Calu3 (cell line): ENCODE measurements at places on chromosomes 7 and 10.

- DNase-seq, result no peak
These were observed 3.0 kb upstream of the HOXA7 start for GRCh38 chr7:27159266-27160144.

DNA sequence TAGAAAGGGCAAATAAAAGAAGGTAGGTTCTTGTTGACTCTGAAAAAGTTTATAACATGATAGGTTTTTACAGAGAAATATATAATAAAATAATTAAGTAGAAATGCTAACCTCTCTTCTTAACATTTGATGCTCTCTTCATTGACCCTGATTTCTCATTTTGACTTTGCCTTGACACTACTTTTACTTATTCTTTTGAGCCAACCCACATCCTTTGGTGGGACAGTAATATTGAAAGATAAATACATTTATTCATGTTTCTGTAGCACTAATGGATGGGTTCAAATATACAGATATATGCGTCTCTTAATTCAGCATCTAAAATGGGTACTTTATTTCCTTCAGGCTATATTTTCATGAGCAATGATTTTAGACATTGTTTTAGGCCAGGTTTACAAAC lies 34.4 kb downstream of the DDC start:
- DNase-seq, result no peak

GRCh38 chr7:133310232-133310862 lies 57.5 kb downstream of the EXOC4 start:
- no peak for DNase-seq

DNA sequence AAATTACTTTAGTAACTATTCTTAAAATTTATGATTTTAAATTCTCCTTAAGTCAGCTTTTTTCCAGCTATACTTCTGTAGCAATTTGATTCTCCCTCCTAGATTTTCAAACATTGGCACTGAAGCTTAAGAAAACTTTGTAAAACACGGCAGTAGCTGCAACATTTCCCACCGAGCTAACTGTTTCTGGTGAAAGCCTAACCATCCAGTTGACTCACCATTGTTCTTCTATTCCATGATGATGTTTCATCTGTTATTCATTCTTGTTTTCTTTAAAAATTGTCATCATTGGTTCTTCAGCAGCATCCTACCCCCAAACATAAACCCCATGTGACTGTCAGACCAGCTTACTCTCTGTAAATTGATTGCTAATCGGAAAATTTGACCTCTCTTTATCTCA lies 312.3 kb downstream of the DGKB start:
- DNase-seq, result no peak

DNA sequence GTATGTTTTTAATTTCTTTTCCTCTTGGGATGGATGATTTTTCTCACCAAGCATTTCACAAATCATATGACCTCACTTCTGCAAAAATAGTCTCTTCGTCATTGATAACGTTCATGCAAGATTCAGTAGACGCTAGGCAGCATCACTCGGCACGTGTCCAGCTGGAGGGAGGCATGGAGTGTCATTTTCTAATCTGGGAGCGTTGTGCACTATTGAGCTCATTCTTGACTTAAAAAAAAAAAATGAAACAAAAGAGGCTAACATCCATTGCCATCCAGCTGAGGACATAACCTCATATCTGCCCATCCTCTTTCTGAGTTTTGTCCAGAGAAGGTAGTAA lies 56.2 kb downstream of the COL17A1 start:
- DNase-seq, result no peak

GRCh38 chr10:26439406-26440087 lies 1.4 kb downstream of the APBB1IP start:
- no peak for DNase-seq

DNA sequence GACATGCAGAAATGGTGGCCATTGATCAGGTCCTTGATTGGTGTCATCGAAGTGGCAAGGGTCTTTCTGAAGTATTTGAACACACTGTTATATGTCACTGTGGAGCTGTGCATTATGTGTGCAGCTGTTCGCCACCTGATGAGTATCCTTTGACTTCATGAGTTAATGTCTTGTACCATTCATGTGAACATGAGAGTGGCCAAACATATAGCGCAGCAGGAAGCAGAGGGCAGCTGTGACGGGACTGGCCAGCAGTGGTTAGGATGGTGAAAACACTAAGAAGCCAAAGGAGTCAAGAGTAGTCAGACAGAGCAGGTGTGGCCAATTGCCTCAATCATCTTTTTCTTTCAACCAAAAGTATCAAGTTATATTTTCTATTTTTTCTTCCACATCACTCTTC lies 167.4 kb downstream of the IMMP2L start:
- no peak for DNase-seq

DNA sequence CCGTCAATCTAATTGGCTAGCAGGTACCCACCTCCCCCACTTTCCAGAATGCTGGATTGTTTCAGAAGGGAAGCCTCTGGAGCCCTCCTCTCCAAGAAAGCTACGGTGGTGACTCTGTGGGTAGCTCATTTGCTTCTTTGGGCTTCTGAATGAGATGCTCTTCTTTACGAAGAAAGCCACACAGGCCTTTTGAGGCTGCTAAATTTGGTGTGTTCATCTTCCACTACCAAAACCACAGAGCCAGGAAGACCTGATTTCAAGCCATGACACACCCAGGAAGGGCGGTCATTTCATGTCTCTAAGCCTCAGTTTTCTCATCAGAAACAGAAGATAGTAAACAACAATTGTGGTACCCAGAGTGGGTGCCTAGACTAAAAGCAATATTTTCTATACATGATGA lies 901.2 kb downstream of the KCNMA1 start:
- no peak for DNase-seq

- DNase-seq, result no peak
These were observed 2.6 kb downstream of the PPP1R35 start for GRCh38 chr7:100433592-100434296.

- no peak for DNase-seq
These were observed 16.0 kb downstream of the SND1 start for GRCh38 chr7:127667759-127668530.

DNA sequence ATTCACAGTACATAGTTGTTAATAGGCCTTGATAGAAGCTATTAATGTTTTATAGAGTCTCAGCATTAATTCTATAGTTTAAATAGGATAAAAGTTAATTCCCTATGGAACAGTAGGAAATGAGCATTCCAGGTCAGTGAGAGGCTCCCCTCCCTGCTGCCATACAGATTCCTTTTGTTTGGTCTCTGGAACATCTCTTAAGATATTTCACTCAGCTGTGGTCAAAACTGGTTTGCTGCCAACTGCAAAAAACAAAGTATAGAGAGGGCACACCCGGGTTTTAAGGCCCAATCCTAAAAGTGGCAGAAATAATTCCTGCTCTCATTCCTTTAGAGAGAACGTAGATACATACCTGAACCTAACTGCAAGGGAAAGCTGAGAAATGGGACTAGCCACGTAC lies 51.3 kb downstream of the MDFIC start:
- DNase-seq, result no peak

DNA sequence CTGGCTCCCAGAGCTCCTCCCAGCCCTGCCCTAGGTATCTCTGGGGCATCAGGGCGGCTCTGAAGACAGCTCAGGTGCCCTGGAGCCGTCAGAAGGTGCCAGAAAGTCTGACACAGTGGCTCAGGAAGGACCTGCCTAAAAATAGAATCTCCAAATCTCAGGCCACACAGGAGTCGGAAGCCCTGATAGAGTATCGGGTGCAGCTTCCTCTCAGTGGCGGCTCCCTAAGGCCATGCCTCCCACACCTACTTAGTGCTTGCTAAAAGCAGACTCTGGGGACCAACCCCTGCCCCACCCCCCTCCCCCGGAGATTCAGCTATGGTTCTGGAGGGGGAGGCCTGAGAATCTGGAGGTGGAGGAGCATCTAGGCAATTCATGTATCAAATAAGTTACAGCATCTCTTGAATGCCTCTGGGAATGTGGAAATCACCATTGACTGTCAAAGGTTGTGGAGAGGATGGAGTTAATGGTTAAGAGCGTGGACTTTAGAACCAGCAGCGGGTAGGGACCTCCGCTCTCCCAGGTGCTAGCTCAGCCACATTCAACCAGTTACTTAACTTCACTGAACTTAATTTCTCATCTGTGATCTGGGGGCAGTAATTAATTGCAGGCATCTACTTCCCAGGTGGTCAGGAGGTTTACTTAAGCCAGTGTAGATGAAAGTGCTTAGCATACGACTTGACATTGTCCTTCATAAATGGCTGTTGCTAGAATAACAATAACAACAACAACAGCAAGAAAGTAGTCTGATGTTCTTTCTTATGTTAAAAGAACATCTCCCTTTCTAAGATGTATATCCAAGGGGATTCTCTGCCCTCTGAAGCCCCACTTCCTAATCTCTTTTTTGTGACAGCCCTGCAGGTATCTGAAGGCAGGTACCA lies 38.6 kb upstream of the MXI1 start:
- DNase-seq, result no peak

DNA sequence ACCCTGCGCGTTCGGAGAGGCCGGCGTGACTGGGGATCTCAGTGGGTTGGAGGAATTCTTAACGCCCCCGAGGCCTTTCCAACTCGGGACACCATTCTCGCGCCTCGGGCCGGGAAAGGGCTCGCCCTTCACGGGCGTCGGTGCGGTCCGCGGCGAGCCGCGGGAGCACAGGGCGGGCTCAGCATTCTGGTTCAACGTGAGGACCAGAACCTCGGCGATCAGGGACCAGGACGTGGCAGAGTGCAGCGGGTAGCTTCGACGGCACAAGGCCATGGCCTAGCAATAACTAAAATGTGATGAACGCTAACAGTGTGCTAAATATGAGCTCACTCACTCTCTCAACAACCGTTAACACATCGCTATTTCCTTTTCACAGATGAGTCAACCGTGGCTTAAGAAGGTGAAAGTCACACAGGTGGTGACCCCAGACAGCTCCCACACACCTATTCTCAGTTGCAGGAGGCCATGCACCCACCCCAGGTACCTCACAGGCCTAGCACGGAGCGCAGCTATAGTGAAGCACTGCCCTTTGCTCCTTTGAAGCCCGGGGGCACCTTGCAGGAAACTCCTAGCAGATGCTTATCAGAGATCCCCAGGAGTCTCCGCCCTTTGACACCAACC lies 4.5 kb upstream of the EMX2 start:
- no peak for DNase-seq

- no peak for DNase-seq
These were observed 5.9 kb upstream of the HMX2 start for GRCh38 chr10:123141791-123142700.

DNA sequence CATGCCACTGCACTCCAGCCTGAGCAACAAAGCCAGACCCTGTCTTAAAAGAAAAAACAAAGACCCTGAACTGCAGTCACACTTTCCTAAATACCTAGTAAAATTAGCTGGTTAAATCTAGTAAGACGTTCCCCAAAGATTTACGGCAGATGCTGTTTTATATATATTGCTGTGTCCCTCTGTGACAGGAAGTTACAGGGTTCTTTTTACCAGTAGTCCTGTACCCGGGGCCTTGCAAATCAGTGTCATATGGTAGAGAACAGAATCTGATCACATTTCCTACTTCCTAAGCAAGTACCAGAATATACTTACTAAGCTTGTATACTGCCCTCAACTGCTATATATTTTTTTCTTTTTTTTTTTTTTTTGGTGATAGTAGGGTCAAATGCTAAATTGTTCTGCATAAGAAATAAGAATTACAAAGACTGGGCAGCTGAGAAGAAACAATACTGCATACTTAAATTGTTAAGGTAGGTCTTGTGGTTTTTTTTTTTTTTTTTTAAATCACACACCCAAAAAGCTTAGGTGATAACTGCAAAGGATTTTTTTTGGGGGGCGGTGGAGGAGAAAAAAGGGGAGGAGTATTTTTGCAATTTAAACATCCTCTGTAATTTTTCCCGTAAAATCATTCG lies 27.3 kb upstream of the KMT2E start:
- no peak for DNase-seq

- DNase-seq, result no peak
These were observed 170.9 kb downstream of the USP6NL start for GRCh38 chr10:11440250-11441150.

- DNase-seq, result no peak
These were observed 2.3 kb upstream of the SLC16A9 start for GRCh38 chr10:59711871-59712494.

- no peak for DNase-seq
These were observed 12.6 kb upstream of the TBRG4 start for GRCh38 chr7:45123913-45124710.

GRCh38 chr10:10110844-10111490 lies 906.7 kb upstream of the CELF2 start:
- DNase-seq, result no peak

DNA sequence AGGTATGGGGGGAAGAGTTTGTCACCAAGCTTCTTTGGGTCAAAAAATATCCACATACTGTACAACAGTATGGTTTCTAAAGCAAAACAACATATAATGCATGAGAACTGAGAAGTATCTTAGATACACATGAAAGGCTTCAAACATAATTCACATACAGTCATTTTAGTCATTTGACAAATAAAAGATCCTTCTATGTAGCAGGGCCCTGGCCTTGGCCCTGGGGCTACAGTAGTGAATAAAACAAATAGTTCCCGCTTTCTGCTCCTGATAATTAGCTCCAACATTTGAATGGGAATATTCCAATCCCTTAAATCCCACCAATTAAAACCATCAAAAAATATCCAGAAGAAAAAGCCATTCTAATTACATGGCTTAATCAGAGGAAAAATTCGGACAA lies 51.3 kb downstream of the MALSU1 start:
- DNase-seq, result no peak

GRCh38 chr10:100483876-100484666 lies 21.3 kb downstream of the WNT8B start:
- DNase-seq, result no peak

DNA sequence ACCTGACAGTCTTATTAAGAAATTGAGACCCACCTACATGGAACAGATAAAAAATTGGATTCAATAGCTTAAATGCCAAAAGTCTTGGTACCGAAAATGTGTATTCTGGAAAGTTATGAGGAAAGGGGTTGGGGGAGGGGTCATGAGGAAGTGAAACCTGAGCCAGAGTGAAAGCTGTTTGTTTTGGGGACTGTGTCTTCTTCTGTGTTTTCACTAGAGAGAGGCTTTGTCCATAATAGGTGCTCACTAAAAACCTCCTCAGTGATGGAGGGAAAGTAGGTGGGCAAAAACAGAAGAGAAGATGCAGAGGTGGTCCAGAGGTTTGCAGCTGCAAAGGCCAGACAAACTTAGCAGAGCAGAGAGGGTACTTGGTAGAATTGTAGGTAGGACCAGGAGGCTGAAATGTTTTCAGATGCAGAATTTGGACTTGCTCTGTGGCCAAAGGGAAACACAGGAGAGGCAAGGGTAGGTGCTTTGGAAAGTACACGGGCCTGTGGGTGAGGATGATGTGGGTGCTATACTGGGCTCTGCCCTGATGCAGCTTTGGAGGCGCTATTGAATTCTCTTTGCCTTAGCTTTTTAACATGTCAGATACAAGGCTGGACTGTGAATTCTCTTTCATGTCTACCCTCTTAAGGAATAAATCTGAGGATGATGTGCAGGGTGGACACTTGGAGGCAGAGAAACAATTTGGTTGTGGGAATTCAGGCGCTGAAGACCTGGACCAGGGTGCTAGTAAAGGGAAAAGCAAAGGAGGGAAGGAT lies 254.6 kb downstream of the PTEN start:
- DNase-seq, result no peak

DNA sequence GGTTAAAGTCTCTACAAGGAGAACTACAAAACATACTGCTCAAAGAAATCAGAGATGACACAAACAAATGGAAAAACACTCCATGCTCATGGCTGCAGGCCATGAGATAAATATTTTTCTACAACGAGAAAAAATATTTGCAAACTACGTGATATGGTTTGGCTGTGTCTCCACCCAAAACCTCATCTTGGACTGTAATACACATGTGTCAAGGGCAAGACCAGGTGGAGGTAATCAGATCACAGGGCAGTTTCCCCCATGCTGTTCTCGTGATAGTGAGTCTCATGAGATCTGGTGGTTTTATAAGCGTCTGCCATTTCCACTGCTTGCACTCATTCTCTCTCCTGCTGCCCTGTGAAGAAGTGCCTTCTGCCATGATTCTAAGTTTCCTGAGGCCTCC lies 57.8 kb downstream of the COA1 start:
- no peak for DNase-seq
